ENCODE measurements at places on chromosomes 2 and 18. TPM values are rescaled to one million over a fixed set of nuclear protein-coding genes. Genes with fewer than 3 reads are reported as not detected.

Gene PNKD
- polyA plus RNA-seq: 86.6 TPM

DNA sequence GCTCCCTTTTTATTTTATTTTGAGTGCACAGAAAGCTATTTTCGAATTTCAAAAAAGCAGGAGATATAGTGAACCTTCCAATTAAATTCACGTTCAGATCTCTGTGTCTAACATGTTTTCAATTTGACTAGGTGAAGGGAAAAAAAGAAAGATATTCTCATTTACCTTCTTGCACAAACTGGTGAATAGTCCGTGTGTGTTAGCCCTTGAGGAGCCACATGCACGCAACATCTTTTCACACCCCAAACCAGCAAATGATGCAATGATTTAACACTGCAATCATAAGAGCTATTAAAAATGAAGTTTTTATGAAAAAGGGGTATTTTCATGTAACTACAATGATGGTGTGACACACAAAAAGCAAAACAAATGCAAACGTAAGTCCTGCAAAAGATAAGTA is 109.8 kb downstream of the CPO start:
- DNase-seq: no peak

DNA sequence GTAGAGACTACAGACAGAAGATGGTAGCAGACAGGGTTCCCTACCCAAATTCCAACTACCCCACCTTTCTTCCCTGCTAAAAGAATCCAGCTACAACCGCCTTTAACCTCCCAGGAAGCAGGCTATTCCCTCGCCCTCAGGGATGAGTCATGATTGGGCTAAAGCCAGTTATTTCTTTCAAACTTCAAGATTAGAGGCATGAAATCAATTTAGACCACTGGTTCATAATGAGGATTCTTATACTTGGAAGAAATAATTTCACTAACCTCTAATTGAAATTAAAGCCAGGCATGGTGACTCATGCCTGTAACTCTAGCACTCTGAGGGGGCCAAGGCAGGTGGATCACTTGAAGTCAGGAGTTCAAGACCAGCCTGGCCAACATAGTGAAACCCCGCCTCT is 20.0 kb downstream of the TRIP12 start:
- DNase-seq: no peak

Gene GRP
- 0.50 TPM for polyA plus RNA-seq

GRCh38 chr2:72106978-72107377 is 40.7 kb downstream of the CYP26B1 start:
- no peak for DNase-seq

Gene BCL11A
- 15.1 TPM for polyA plus RNA-seq

Gene GRB14
- polyA plus RNA-seq: 62.5 TPM

DNA sequence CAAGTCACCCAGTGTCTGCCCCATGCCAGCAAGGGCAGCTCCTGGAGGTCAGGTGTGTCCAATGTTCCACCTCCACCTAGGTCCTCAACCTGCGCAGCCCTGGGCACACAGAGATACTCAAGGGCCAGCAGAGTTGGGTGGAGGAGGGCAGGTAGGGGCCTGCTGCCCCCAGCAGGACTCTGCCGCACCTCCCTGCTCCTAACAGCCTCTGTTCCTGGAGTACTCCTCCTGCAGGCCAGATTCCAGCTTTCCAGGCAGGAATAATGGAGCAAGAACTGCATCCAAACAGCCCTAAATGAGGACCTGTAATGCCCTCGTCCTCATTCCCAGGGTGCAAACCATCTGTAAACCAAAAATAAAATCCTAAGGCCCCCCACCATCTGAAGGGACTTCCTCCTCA is 44.4 kb upstream of the ACAA2 start:
- DNase-seq: no peak

GRCh38 chr2:58891828-58892377 is 650.8 kb upstream of the FANCL start:
- no peak for DNase-seq

DNA sequence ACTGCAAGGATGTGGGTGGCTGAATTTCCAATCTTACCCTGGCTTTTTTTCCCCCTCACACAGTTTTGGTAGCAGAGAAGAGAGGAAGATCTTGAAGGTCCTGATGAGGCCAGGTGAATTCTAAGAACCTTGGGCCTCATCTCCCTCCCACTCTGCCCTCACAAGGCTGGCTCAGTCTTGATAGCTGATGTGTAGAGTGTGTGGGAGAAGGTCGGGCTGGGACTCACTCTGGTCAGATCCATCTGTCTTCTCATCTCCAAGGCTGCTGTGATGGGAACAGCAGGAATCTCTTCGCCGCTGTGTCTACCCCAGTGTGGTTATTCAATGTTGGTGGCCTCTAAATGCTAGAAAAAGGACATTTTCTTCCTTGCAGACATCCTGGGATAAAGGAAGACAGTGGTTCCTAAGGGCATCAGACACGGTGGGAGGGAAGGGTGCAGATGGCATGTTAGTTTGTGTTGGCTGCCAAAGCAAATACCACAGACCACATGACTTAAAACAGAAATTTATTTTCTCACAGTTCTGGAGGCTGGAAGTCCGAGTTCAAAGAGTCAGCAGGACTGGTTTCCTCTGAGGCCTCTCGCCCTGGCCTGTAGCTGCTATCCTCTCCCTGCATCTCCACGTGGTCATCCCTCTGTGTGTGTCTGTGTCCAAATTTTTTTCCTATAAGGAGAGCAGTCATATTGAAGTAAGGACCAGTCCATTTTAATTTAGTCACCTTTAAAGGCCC is 37.6 kb upstream of the MGAT4A start:
- DNase-seq: no peak

Gene RAB17
- 13.2 TPM for polyA plus RNA-seq

DNA sequence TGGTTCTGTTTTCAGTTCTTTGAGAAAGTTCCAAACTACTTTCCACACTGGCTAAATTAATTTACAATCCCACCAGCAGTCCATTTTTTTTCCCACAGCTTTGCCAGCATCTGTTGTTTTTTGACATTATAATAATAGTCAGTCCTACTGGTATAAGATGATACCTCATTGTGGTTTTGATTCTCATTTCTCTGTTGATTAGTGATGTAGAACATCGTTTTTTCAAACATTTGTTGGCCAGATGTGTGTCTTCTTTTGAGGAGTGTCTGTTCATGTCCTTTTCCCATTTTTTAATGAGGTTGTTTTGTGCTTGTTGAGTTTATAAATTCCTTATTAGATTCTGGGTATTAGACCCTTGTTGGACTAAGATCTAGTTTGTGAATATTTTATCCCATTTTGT is 376.8 kb upstream of the NT5C1B start:
- no peak for DNase-seq

DNA sequence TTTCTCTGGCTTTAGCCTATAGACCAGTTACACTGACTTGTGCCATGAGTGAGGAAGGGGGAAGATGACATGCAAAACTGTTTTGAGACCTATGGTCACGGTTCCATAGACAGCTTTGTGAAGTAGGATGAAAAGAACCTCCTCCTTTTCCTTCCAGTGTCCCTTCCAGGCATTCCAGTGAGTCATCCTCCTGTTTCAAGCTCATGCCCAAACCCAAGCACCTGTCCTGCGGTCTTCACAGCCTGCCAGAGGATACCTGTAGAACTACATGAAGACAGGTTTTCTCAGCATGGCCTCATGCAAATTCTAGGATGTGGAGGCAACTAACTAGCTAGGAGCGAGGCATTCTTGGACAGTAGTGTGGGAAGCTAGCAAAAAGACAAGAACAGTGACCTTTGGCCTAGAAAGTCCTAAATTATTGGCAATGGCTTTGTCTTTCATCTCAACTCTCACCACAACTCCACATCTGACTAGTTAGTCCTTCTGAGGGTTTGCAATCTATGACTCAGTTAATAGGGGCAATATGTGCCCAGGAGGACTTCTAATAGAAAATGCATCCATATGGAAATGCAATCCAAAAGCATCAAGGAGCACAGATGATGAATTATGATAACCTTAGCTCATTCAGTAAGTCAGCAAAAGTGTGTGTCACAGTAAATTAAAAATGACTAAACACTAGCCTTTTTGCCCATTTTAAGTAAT is 154.7 kb downstream of the RBM43 start:
- DNase-seq: no peak

- no peak for DNase-seq
Observed at GRCh38 chr2:240482141-240482540, 46.7 kb downstream of the GPC1 start.

DNA sequence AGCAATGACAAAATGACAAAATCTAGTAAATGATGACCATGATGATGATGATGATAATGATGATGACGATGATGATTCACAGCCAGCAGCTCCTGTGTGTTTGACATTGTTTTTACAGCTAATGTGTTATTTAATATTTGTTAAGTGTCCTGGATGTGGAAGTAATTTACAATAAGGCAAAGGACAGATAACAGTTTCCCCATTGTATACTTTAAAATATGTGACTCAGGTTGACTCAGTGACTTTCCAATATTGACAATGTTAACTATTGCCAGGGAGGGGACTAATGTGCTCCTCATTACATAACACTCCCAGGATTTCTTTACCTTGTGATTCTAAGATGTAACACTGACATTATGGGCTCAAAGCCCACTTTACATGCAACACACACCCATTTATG is 602.2 kb downstream of the FBXO15 start:
- DNase-seq: no peak

DNA sequence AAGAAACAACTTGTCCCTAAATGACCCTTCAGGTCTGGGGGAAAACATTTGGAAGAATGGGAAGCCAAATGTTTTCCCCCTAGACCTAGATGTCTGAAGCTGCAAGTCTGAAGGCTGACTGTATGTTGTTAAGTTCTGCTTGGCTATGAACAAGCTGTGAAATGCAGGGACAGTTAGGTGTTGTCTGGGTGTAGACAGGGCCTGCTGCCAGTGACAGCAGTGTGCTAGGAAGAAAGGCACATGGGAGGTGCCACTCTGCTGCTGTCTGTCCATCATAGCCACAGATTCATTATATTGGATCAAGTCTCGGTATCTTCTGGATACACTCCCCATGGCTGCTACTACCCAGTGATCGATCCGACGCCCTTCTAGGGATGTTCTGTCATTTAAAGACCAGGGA is 265.9 kb upstream of the PXDN start:
- DNase-seq: no peak

- no peak for DNase-seq
Observed at GRCh38 chr2:30736461-30737325, 70.6 kb downstream of the CAPN13 start.

GRCh38 chr2:46365913-46366667 is 68.9 kb downstream of the EPAS1 start:
- DNase-seq: no peak

- no peak for DNase-seq
Observed at GRCh38 chr18:34942276-34942675, 98.9 kb upstream of the MAPRE2 start.

Gene RANBP2
- polyA plus RNA-seq: 76.0 TPM

DNA sequence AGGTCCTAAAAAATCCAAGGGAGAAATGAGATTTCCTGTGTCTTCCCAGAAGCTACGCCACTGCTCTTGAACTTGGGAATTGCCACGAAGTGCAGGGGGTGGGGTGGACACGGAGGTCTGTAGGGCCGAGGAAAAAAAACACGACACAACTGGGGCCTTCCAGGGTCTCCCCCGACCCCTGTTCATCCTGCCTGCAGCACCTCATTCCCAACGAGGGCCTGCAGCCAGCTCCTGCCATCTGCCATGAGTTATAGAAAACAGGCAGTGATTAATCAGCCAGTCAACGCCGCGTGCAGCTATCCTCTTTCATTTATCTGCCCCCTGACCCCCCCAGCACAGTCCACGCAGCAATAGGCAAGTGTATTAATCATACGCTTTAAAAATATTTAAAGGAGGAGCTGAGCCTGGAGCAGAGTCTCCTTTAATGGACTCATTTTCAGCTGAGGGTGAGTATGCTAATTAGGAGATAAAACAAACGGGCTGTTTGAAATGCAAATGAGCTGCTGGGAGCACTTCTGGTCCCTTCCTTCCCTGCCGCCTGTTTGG is 209.9 kb downstream of the TFCP2L1 start:
- peak; percentile 85 for DNase-seq

- no peak for DNase-seq
Observed at GRCh38 chr2:39731546-39731945, 47.5 kb downstream of the THUMPD2 start.

Gene GCG
- not detected for polyA plus RNA-seq

DNA sequence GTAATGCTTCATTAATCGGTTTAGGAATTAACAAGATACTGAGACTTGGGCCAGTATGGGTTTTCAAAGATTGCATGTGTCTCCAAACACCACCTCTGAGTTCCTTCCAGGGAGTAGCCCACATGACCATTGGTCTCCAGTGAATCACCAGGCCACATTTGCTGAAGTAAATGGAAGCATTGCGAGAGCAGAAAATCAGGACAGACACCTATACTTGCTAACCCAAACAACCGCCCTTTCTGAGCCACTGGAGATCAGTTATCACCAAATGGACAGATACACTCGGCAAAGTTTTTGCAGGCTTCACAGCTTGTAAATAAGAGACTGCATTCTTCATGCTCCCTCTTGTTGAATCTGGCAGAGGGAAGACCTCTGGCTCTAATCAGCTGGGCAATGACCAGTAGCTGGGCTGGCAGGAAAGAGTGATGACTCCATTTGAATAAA is 40.9 kb downstream of the GATA6 start:
- DNase-seq: no peak

Gene NTSR2
- not detected for polyA plus RNA-seq

- no peak for DNase-seq
Observed at GRCh38 chr2:111686994-111687393, 197.0 kb downstream of the ANAPC1 start.

- DNase-seq: no peak
Observed at GRCh38 chr2:71829008-71829407, 318.7 kb downstream of the CYP26B1 start.

DNA sequence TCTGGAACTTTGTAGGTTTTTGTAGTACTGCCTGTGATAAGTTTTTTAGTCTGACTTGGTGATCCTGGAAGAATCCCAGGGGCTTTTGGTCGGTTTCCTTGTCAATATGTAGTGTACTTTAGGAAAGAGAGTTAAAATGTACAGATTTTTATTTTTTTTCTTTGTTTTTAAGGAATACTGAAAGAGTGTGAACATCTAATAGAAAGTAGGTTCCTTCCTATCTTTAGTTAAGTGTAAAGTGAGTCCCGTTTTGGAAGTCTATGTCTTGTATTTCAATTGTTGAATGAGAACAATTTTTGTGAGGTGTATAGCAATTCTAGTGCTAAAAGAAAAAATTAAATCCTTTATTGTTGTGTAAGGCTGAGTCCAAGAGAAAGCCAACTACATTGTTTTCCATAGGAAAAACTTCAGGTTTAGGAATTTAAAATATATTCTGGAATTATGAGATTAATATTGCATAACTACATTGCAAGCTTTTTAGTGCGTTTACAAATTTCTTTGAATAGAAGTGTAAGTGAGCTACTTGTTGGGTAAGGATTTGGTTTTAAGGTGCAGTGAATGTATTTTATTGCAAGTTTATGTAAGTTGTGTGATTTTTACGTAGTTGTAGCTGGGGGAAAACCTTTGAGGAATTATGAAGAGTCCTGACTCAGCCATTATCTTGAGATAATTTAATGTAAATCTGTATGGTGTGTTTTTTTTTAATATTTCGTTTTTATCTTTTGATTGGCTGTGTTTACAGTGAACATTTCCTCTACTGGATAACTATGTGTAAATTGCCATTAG is 1.7 kb downstream of the VAPA start:
- no peak for DNase-seq

DNA sequence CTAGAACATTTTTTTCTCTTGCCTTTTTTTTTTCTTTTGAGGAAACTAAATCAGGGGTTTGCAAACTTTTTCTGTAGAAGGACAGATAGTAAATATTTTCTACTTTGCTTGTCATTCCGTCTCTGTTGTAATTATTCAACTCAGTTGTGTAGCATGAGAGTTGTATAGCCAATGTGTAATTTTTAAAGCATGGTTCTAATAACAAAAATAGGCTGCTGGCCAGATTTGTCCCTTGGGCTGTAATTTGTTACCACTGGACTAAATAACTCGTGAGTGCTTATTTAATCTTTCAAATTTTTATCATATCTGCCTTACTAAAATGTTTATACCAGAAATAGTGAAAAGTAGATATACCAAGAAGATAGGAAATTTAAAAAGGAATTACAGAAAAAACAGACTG is 43.0 kb downstream of the CCDC148 start:
- no peak for DNase-seq
